ENCODE measurements at places on chromosomes 16 and 17. TPM values are rescaled to one million over a fixed set of nuclear protein-coding genes. Genes with fewer than 3 reads are reported as not detected.

Gene KRTAP4-6
- total RNA-seq = not detected

Gene MSLN
- 1.0 TPM for total RNA-seq

Gene HSF5
- not detected for total RNA-seq

Gene SPATA22
- 0.51 TPM for total RNA-seq

Gene TBC1D3L
- total RNA-seq = 7.4 TPM

Gene WWP2
- total RNA-seq = 21.7 TPM

Gene MLYCD
- total RNA-seq = 49.3 TPM

DNA sequence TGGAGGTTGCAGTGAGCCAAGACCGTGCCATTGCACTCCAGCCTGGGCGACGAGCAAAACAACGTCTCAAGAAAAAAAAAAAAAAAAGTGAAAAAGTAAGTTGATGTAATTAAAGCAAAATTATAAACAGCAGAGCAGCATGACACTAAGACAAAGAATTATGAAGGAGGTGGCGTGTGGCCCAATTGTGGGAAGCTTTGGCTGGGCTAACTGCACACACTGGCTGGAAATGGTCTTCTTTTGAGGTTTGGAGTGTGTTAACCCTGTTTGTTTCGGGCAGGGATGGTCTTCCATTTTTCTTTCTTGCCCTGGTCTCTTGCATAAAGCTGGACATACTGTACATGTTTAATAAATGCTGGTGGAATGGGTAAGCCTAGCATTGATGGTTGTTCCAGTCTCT, 54.8 kb downstream of the RAP1GAP2 start:
- DNase-seq = no peak

GRCh38 chr16:3830625-3831254, 49.8 kb downstream of the CREBBP start:
- no peak for DNase-seq

GRCh38 chr17:22128723-22129122, 436.4 kb downstream of the KCNJ18 start:
- no peak for DNase-seq

GRCh38 chr16:25838724-25839186, 147.0 kb downstream of the HS3ST4 start:
- no peak for DNase-seq

DNA sequence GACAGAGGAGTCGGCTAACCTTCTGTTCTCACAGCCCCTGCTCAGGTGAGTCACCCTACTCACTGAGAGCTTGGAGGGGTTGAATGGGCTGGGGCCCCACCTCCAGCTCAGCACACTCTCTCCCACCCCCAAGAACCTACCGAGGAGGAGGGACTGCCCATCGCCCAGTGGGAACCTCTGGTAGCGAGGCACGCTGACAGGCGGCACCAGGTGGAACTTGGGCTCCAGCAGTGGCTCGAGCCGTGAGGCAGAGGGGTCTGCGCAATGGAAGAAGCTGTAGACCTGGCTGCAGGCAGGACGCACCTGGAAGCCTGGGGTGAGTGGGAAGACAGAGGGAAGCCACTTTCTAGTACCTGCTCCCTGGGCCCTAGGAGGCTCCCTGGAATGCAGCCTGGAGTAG, 28.3 kb downstream of the PIMREG start:
- DNase-seq = no peak

DNA sequence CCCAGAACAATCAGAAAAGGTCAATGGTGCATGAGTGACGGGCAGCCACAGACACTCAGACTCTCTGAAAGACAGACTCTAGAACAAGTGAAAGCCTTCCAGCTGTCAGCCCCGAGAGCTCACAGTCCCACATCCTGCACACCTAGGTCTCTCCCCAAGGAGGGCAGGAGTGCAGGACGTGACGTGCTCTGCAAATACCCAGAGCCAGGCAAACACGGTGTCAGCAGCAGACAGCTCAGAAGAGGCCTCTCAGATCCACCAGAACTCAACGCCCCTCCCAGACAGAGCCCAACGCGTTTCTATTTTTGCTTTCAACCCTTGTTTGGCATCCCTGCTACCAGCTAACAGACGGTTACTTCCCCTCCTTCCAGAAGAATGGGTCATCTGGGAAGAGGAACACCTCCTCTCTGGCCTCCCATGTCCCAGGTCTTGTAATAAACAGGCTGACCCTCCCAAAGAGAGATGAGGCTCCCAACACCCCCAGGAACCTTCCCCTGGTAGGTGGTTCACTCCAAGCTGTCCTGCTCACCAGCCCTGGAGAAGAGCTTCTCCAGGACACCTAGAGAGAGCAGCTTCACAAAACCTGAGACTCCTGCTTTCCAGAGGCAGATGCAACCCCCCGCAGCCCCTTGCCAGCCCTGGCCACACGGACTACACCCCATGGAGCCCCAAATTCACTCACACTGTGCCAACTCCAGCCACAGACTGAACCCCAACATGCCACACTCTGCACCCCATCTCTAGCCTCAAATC, 7.6 kb downstream of the PITPNM3 start:
- peak; percentile 47 for DNase-seq

DNA sequence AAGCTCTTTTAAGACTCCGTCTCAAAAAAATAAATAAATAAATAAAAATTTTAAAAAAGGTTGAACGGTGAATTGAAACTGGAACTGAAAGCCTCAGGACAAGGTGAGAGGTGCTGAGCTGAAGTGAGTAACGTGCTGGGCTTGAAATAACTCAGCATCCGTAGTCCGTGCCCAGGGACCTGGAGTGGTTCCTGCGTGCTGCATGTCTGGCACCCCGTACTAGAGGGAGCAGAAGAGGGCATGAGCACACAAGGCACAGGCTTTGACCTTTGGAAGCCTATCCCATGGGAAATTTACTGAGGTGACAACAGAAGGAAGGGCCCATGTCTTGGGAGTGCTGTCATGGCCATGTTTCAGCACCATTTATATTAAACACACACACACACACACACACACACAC, 4.5 kb upstream of the MEIOB start:
- no peak for DNase-seq

GRCh38 chr16:23509782-23510163, 521 bp downstream of the GGA2 start:
- DNase-seq = no peak

- DNase-seq = no peak
Observed at GRCh38 chr17:5080591-5080990, 2.3 kb downstream of the ZFP3 start.

DNA sequence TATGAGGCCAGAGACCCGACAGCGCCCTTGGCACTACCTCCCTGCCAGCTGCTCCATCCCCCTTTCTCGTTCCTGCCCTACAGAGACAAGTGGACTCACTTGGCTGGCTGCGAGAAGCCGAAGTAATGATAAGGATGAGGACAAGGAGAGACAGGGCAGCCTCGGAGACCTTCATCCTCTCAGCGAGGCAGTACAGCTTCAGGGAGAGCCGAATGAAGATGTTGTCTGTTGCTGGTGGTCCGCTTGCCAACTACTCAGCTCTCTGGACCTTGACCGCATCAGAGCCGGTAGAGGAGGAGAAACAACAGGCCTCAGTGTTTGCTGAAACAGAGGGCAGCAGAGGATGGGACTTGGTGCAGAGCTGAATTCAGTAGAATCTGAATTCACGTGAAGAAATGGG, at the start of gene CCL16:
TSS of gene CCL16 (minus strand) at position 252 of the 400 bp plus-strand sequence. CDS start at position 175, 77 bp downstream.
- no peak for DNase-seq

All from Right ventricle myocardium superior (tissue), 1 donor.